Astrocyte of the hippocampus (primary cell): ENCODE measurements at places on chromosomes 12 and 14.

- no peak for DNase-seq
Measured at GRCh38 chr14:50213795-50214194, 17.6 kb downstream of the SOS2 start.

DNA sequence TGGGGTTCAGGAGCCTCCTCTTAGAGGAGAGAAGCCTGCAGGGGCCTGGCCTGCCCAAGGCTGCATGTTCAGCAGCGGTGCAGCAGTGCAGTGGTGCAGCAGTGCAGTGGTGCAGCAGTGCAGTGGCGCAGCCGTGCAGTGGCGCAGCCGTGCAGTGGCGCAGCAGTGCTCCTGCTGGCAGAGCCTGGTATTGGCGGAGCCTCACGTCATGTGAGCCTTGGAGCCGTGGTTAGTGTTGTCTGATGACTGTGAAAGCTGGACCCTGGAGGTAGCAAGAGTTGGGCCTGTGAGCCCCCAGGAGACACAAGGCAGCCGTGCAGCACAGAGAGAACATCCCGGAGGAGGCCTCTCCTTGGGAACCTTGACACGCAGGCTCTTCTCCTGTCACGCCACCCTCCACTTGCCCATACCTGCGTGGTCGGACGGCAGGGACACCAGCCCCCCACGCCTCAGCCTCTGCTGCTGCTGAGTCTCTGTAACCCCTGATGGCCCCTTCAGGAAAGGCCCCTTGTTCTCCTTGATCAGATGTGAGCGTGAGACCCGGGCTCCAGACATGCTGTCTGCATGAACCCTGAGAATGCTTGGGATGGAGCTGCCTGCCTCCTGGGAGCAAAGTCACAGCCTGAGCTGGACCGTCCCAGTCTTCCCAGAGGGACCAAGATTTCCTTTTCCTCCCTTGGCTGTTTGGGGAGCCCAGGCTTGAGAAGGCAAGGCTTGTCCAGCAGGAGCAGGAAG, 193.7 kb downstream of the KIF26A start:
- no peak for DNase-seq

DNA sequence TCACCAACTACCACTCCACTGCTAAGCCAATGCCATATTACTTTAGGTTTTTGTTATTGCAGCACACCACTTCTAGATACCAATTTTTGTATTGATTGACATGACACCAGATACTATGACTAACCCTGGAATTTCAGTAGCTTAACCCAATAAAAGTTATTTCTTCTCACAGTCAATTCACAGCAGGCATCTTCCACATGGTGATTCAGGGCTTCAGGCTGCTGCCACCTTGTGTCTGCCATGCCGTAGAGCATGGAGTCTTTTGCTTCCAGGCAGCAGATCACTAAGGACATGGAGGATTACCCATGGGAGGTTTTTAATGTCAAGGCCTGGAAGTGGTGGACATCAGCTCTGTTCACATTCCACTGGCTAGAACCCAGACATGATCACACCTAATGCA, 56.4 kb upstream of the LTA4H start:
- DNase-seq: no peak

GRCh38 chr12:111424189-111424792, 18.6 kb downstream of the SH2B3 start:
- DNase-seq: peak; percentile 58

DNA sequence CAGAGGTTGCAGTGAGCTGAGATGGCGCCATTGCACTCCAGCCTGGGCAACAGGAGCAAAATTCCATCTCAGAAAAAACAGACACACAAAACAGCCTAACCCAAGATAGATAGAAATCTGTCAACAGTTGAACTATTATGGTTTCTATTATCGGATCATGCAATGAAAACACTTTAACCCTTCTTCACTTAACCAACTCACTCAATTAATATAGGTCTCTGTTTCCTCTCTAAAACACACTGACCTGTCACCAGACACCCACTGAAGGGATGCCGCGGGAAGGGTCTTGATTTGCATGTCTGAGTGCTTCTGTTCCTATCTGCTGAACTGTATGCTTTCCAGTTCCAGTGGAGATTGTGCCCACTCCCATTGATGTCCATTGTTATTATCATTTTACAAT, 38.0 kb upstream of the NUDT4 start:
- no peak for DNase-seq

- no peak for DNase-seq
Measured at GRCh38 chr12:43325786-43326185, 226.2 kb downstream of the ADAMTS20 start.

DNA sequence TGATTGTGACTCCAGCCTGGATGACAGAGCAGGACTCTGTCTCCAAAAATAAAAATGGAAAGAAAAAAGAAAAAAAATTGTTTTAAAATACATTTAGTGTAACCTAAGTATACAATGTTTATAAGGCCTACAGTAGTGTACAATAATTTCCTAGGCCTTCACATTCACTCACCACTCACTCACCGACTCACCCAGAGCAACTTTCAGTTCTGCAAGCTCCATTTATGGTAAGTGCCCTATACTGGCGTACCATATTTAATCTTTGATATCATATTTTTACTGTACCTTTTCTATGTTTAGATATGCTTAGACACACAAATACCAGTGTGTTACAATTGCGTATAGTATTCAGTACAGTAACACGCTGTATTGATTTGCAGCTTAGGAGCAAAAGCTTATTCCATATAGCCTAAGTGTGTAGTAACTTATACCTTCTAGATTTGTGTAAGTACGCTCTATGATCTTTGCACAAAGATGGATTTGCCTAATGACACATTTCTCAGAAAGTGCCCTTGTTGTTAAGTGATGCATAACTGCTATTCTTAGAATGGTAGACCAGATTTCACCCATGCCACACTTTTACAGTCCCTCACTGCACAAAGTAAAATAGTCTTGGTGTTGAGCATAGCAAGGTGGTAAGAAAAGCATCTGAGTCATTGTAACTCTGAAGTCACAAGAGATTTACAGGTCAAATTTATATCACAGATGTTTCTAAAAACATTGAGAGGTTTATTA, 151.9 kb downstream of the LRRK2 start:
- no peak for DNase-seq

- DNase-seq: no peak
Measured at GRCh38 chr14:94388027-94388383, 397 bp downstream of the SERPINA1 start.

DNA sequence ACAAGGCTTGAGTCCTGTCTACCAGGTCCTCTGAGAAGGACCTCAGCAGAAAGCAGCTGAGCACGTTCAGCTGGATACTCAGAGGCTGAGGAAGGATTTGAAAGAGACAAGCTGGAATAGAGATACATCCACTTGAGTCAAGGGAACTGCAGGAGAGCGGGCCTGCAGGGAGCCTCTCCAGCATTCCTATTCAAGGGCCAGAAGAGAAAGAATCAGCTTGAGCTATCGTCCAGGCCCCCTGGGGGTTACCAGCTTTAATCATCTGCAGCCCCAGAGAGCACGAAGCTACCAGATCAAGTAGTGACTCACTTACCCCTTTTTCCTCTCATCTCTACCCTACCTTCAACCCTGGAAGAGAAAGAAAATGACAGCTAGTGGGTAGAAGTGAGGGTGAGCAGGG, 80.9 kb downstream of the NDUFA12 start:
- no peak for DNase-seq

GRCh38 chr12:90366286-90366685, 588.7 kb downstream of the CCER1 start:
- peak; percentile 33 for DNase-seq

- peak; percentile 14 for DNase-seq
Measured at GRCh38 chr12:116855744-116856470, 25.3 kb downstream of the HRK start.

- DNase-seq: no peak
Measured at GRCh38 chr12:68117661-68118060, 41.9 kb downstream of the IFNG start.

DNA sequence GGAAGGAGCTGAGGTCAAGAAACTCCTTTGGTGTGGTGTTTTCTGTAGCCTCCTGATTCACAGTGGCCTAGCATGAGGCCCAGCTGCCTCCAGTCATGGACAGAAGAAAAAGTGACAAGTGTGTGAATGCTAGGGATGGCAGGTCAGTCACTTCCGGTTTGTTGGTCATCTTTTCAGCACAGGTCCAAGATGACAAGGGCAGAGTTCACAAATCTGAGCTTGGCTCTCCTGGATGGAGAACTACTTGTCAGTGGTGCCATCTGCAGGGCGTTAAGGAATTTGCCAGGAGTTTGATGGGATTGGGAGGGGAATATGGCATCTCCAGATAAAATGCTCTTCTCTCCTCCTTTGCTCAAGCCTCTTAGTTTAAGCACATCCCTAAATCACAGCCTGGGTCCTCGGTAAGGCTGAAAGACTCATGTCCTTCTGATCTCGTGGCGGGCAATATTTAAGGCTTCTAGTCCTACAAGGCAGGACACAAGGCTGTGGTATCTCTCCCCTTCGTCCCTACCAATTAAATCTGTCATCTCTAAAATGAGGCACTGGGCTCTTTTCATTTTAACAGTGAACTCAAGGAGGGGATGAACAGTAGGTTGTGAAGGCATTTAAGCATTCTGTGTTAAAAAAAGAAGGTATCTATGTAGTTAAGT, 10.0 kb downstream of the TUBA1B start:
- DNase-seq: peak; percentile 70

- no peak for DNase-seq
Measured at GRCh38 chr12:12600659-12601058, 11.0 kb upstream of the CREBL2 start.

GRCh38 chr14:49363821-49364751, 222.1 kb downstream of the RPS29 start:
- DNase-seq: peak; percentile 18

DNA sequence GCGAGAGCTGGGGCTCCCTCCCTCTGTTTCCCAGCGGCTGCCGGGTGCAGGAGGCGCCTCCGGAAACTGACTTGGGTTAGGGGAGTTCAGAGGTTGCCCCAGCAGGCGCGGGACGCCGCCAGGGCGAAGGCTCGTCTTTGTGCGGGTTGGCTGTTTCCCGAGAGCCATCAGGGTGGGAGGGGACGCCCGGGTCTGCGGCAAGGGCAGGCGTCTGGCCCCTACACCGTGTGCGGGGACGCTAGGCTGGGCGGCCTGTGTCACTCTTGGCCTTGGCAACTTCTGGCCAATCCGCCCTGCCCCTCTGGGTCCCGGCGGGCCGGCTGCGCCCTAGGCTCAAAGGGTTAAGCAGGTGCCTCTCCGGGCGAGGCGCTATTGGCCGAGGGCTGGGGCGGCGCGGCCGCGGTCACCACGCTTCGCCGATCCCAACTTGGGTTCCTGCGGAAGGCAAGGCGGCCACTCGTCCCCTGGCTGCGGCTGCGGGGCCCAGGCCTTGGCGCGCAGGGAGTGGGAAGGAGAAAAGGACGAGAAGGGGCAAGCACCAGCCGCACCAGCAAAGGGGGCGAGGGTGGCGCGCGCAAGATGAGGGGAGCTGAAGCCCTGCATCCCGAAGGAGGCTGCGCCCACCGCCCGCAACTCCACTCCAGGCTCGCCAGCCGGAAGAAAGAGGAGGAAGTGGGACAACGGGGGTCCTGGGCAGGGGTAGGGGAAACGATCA, 5.6 kb upstream of the NPAS3 start:
- no peak for DNase-seq

DNA sequence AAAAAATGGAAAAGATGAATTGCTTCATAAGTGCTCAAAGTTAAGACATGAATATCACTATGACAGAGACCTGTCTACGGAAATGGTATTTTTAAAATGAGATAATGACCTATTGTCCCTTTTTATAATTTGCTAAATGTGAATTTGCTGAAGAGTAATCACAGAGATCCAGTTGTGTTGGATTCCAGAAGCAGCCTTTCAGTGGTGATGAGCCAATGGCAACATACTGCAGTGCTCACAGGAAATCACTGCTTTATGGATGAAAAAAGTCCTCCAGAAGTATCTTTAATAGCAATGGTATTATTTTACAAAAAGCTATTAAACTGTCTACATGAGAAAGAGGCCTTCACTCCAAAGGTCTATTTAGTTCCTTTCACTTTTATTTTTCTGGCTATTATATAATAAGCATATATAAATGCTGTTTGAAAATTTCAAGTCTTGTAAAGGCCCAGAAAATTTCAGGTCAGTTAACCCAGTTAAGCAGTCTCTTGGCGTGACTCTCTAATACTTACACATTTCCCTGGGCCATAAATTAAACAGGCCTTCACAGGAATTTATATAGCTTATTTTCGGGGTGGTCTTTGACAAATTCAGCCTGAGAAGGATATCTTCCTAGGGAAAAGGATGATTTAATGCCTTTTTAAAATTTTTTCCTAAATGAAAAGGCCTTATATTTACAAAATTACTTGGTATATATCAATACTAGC, 55.4 kb downstream of the KCNJ8 start:
- DNase-seq: no peak

- DNase-seq: peak; percentile 76
Measured at GRCh38 chr14:89000007-89000942, 175.8 kb downstream of the TTC8 start.

- peak; percentile 26 for DNase-seq
Measured at GRCh38 chr14:20434701-20435581, 1.0 kb downstream of the KLHL33 start.

DNA sequence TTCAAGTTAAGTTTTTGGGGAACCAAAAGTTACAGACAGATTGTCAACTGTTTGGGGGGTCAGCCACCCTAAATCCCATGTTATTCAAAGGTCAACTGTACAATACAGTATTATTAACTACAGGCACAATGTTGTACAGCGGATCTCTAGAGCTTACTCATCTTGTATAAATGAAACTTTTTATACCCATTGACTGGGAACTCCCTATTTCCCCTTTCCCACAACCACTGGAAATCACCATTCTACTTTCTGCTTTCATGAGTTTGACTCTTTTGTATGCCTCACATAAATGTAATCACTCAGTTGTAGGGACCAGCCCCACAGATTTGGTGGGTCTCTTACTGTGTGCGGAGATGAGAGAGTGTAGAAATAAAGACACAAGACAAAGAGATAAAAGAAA, 57.8 kb downstream of the SLCO1B3 start:
- no peak for DNase-seq

DNA sequence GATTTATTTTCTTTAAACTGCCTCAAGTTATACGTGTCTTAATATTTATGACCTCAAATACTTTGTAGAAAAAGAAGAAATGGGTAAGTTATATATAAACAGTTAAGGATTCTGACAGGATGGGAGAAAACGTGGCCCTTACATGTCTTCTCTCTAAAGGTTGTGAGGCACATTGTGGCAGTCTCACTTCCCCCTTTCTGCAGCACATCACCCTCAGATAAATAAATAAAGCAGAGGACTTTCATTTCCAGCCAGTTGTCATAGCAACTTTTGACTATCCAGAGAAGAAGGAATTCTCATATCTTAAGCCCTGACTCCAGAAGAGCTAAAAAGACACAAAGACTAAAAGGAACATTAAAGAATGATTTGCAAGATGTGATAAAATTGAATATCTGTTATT, 28.8 kb upstream of the CEP83 start:
- peak; percentile 2 for DNase-seq

GRCh38 chr14:70697701-70698100, 56.0 kb downstream of the TTC9 start:
- no peak for DNase-seq

GRCh38 chr14:72714094-72714493, 179.8 kb downstream of the DPF3 start:
- DNase-seq: no peak
